Left ventricle myocardium superior (tissue), 1 donor: ENCODE measurements at places on chromosomes 1 and 21.

DNA sequence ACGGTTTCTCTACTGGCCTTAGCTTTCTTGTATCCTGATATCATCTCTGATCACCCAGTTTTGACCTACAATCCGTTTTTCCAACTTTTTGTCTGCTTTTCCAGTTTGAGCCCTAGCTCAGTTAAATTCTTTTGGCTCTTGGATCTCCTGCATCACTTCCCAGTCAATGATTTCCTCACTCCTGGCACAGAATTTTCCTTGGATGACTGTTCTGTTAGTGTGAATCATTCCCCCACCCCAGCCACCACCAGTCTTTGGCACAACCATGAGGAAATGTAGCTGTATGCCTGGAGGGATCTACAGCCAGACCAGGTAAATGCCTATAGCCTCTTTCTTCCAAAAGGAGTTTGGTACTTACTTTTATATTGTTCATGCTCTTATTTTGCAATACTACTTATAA, 187.2 kb upstream of the PTGFR start:
- DNase-seq = peak; percentile 37

- no peak for DNase-seq
These were observed 67.2 kb upstream of the FOXD3 start for GRCh38 chr1:63255153-63255552.

DNA sequence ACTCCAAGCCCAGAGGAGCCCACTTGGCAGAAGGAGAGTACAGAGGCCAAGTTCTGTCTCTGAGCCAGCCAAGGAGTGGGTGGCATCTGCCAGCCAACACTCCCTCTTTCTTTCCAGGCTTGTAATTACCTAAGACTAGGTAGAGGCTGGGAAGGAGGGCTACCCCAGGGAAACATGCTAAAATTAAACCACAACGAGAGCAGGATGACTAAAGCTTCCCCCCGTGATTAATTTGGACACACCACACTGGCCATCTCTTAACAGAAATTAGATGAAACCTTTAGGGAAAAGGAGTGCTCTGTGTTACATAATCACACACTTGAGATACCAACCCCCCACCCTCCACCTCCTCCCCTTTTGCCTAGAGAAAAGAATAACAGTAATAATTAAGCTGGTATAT, 102.1 kb upstream of the ZC3H12A start:
- DNase-seq = no peak

- DNase-seq = no peak
These were observed 296.1 kb downstream of the PTPRC start for GRCh38 chr1:198934901-198935305.

GRCh38 chr1:23791516-23792047, 637 bp downstream of the LYPLA2 start:
- DNase-seq = no peak

DNA sequence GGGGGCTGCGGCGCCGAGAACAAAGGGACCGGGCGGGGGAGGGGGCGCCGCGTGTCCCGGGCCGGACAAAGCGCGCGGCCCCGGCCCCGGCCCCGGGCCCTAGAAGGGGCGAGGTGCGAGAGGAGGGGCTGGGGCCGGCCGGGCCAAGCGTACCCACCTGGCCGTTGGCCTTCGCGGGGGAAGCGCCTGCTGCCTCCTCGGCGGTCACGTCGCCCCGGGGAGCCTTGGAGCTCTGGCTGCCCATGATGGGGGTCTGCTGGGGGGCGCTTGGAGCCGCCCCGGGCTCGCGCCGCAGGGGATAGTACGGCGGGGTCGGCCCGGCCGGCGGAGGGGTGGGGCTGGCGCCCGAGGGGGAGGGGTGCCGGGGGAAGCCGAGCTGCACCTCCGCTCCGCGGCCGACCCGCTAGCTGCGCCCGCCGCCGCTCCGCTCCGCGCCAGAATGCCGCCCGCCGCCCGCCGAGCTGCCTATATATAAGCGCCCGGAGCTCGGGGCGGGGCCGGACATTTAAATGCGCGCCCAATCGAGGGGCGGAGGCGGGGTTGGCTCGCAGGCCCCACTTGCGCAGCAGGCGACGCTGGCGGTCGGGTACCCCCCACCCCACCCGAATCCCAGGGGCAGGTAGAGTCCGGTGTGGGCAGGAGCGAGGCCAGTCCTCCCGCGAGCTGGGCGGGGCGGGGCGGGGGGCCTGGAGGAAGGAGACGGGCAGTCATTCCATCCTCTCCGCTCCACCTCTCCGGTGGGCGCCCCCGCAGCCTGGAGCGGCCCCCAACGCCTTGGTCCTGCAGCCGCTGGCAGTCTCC, at the start of gene MARCKSL1:
Gene MARCKSL1, minus strand, starts transcription at position 444 of the 801 bp plus-strand sequence. Its CDS starts 200 bp downstream, at position 244.
- peak; percentile 92 for DNase-seq

GRCh38 chr1:103275725-103276124, 167.4 kb upstream of the COL11A1 start:
- no peak for DNase-seq

GRCh38 chr1:112110031-112110430, 120.6 kb upstream of the KCND3 start:
- no peak for DNase-seq

- no peak for DNase-seq
These were observed 71.4 kb downstream of the UCK2 start for GRCh38 chr1:165898837-165899236.
